HuH-7.5 (cell line): ENCODE measurements at places on chromosomes 3 and 15.

DNA sequence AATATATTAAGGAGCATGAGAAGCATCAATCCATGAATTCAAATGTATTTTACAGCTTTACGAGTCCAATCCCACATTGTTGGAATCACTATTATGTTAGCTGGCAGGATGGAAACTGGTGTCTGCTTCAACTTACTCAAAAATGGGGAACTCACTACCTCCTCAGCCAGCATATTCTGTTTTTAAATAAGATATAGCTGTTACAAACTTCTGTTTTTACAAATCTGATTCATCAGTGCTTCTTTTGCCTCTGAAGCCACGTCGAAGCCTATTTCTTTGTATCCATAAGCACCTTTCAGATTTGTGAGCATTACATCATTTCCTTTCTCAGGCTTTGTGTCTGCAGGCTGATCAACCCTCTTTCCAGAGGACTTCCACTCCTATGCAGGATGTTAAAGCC is 105.9 kb downstream of the TPRG1 start:
- DNase-seq, result no peak

GRCh38 chr3:177482048-177482691 is 284.9 kb upstream of the TBL1XR1 start:
- no peak for DNase-seq

GRCh38 chr3:40621252-40621651 is 96.5 kb downstream of the ZNF621 start:
- DNase-seq, result no peak

DNA sequence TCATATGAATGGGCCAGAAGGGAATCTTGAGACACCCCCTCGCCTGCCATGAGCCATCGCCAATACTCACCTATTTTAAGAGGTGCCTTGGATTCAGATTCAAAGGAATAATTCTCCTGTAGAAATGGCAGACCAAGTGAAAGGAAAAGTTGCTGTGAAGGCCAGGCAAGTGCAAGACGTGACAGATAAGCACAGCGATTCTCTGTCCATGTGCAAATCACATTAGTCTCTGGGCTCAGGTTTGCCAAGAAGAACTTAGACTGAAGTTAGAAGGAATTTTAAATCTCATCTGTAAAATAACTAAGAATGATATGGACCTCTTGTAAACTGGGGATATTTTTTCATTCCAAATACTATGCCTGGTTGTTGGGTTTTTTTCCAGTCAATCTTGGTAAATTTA is 173.6 kb downstream of the UACA start:
- no peak for DNase-seq
